ENCODE measurements at places on chromosomes 7 and 10.

- no peak for DNase-seq
These were observed 114.2 kb downstream of the C10orf105 start for GRCh38 chr10:71605263-71605962.

GRCh38 chr7:48025624-48026023, 3.3 kb downstream of the SUN3 start:
- no peak for DNase-seq

DNA sequence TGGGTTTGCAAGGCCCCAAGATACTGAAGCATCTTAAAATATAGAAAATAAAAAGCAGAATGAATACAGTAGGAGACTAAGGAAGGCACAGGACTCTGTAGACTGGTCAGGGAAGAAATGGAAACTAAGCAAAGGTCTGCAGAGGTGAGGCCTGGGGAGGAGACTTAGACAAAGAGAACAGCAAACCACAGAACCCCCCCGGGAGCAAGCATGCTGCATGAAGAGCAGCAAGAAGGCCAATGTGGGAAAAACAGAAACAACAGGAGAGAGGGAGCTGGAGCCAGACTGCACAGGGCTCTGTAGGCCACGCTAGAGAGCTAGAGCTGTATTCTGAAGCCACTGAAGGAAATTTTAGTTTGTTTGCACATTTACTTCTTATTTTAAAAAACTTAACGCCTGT, 45.7 kb upstream of the ARID5B start:
- no peak for DNase-seq

- DNase-seq, result no peak
These were observed 185.9 kb downstream of the MAD1L1 start for GRCh38 chr7:2046581-2047565.

GRCh38 chr10:102779680-102780526, 36.2 kb downstream of the WBP1L start:
- DNase-seq, result no peak
